Mammary microvascular endothelial cell (primary cell): ENCODE measurements at places on chromosomes 3 and 15. TPM values are rescaled to one million over a fixed set of nuclear protein-coding genes. Genes with fewer than 3 reads are reported as not detected.

CLRN1 gene
- not detected in 2 replicates for total RNA-seq

SEMA4B gene
- 7.1 and 10.5 TPM in 2 replicates for total RNA-seq

PDZRN3 gene
- not detected in 2 replicates for total RNA-seq

CD276 gene
- 47.3 and 51.8 TPM in 2 replicates for total RNA-seq

SRPRB gene
- 47.5 and 47.8 TPM in 2 replicates for total RNA-seq

SLC22A14 gene
- total RNA-seq: not detected in 2 replicates

TM4SF4 gene
- not detected in 2 replicates for total RNA-seq

FBN1 gene
- 29.1 and 31.7 TPM in 2 replicates for total RNA-seq

XCR1 gene
- total RNA-seq: not detected in 2 replicates

SMCO1 gene
- not detected in 2 replicates for total RNA-seq

GP5 gene
- total RNA-seq: 0.13 TPM in 1 of 2 replicates, not detected in the other

ZPLD1 gene
- total RNA-seq: not detected in 2 replicates

SYNPR gene
- not detected in 2 replicates for total RNA-seq

ARHGEF26 gene
- 0.40 and 0.59 TPM in 2 replicates for total RNA-seq

CPOX gene
- total RNA-seq: 30.5 and 35.5 TPM in 2 replicates

FGF7 gene
- under 0.01 TPM in 1 of 2 replicates, not detected in the other for total RNA-seq

SRP14 gene
- total RNA-seq: 352 and 357 TPM in 2 replicates

CAMK1 gene
- total RNA-seq: 51.8 and 52.6 TPM in 2 replicates
